NCI-H1417 (cell line): ENCODE measurements at places on chromosomes 11 and 22.

DNA sequence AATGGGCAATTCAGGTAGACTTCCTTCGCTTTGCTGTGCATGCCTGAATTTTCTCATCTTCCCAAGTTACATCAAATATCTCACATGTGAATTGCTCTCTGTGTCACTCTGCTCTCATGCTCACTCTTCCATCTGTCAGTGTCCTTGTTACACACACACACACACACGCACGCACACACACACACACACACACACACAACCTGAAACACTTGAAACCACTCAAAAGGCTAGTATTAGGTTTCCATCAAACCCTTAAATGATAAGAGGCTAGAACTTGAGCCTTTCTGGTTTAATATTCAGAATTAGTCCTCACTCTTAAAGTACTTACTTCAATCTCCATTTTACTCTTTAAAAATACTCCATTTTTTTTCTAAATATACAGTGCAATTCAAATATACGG lies 282.4 kb downstream of the C11orf87 start:
- peak; percentile 33 for DNase-seq

DNA sequence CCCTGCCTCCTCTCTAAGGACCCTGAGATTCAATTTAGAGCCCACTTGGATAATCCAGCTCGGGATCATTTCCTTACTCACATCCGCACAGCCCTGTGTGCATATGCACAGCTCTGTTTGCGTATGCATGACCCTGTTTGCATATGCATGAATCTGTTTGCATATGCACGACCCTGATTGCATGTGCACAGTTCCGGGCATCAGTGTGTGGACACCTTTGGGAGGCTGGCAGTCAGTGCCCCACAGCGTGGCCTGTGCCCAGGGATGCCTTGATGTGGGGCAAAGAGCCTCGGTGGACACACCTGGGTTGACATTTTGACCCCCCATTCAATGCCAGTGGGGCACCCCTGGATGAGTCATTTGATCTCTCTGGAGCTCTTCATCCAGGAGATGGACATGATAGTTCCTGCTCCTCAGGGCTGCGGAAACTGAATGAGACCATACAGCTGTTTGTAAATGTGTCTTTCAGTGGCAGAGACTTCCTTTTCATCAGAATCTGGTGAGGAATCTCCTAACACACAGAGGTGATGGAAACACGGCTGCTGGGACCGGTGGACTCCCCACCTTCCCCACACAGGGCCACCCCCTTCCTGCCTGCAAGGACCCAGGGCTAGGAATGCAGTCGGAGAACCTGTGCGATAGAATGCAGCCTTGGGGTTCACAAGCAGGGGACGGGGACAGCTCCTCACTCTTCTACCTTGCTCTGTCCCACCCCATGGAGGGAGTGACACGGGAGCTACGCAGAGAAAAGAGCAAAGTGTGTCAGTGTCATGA lies 41.2 kb downstream of the MYEOV start:
- no peak for DNase-seq

GRCh38 chr11:77450227-77450626 lies 23.7 kb downstream of the PAK1 start:
- DNase-seq = no peak

GRCh38 chr11:83671289-83671688 lies 385.1 kb upstream of the CCDC90B start:
- DNase-seq = peak; percentile 13
